ENCODE measurements at places on chromosomes 3 and 15.

DNA sequence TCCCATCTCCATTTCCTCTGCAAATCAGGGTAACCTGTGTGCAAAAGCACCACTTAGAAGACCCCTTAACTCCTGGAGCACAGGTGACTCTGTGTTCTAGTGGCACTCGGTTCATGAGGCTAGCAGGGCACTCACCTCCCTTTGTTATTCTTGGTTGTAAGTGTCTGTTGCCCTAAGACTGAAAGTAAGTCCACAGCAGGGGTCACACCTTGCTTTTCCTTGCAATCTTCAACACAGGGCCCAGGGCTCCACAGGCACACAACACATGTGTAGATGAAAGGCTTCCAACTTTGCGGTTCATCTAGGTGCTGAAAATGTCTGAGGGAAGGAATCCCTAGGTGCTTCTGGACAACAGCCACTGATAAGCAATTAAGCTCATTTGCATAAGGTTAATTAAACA, 2.9 kb downstream of the RNU6-1 start:
- no peak for DNase-seq

- no peak for DNase-seq
Measured at GRCh38 chr3:32109256-32109655, 2.8 kb downstream of the GPD1L start.

- no peak for DNase-seq
Measured at GRCh38 chr3:11407644-11408043, 135.4 kb downstream of the ATG7 start.

DNA sequence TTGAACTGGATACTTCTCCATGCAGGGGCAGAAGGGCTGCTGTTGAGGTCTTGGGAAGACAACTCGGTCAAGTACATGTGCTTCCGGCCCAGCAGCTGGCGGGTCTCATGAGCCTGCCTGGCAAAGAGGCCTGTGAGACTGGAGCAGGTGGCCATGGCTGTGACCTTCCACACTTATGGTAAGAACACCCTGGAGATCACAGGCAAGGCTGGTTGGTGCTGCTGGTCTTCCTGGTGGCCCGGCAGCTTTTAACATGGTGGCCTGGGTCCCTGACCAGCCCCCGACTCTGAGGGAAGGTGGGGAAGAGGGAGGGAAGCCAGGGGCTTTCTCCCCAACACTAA, 15.4 kb downstream of the CHRD start:
- DNase-seq = no peak

- DNase-seq = no peak
Measured at GRCh38 chr3:152301745-152302181, 33.0 kb downstream of the MBNL1 start.

DNA sequence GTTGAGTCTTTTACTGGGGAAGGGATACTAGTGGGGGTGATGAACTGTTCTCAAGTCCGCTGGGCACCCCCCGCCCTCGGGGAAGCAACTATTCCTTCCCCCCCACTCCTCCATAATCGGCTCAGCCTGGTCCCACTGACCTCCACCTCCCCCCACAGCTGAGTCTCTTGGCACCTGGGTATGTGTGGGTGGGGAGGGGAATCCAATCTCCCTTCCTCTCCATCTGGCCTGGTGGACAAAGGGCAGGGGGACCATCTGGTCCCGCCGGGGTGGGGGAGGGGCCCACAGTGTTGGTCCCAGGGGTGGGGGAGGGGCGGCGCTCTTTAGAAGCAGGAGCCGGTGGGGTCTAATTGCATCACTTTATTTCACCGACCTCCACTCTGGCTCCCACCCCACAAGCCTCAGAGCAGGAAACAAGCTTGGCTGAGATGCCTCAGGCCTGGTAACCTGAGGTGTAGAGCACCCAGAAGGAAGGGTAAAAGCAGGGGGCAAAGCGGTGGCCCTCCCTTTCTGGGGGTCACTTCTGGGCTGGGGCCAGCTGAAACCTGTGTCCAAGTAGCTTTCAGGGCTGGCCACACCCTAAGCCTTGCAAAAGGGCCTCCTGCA, 1.0 kb upstream of the PCBP4 start:
- no peak for DNase-seq

DNA sequence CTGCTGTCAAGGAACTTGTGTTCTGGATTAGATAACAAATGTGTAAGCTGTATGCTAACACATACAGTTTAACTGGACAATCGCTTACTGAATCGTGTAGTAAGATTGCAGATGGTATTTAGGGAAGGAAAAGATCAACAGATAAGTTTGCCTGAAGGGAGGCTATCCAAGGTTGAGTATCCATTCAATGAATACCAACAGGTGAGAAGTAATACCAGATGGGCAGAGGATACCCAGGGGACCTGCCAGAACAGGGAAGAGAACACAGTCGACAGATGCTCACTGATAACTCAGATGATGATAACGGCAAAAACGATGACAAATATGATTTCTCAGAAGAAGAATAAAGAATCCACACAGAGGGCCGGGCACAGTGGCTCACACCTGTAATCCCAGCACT, 3.2 kb upstream of the UACA start:
- no peak for DNase-seq

GRCh38 chr3:158355623-158356588, 215.1 kb upstream of the MLF1 start:
- no peak for DNase-seq

DNA sequence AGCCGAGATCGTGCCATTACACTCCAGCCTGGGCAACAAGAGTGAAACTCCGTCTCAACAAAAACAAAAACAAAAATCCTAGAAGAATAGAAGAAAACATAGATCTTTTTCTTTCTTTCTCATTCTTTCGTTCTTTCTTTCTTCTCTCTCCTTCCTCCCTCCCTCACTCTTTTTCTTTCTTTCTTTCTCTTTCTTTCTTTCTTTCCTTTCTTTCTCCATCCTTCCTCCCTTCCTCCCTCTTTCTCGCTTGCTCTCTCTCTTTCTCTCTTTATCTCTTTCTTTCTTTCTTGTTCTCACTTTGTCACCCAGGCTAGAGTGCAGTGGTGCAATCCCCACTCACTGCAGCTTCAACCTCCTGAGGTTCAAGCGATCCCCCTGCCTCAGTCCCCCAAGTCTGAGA, 33.8 kb upstream of the MUC4 start:
- DNase-seq = no peak

DNA sequence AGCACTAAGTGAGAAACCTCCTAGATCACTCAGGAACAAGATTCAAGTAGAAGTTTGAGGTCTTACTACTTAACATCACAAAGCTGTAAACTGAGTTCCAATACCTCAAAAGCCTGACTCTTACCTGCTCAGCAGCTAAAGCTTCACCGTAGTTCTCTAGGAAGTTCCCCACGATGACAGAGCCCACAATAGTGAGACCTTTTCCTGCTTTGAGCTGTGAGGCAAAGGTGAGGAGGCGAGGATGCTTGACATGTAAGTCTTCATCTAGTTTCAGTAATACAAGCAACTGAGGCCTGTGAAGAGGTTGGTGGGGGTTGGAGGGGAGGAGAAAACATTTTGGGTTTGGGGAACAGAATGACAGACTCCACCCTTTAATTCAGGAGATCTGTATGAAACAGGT, 15.7 kb downstream of the EMC4 start:
- no peak for DNase-seq

- no peak for DNase-seq
Measured at GRCh38 chr15:93716615-93717231, 514.6 kb upstream of the MCTP2 start.

DNA sequence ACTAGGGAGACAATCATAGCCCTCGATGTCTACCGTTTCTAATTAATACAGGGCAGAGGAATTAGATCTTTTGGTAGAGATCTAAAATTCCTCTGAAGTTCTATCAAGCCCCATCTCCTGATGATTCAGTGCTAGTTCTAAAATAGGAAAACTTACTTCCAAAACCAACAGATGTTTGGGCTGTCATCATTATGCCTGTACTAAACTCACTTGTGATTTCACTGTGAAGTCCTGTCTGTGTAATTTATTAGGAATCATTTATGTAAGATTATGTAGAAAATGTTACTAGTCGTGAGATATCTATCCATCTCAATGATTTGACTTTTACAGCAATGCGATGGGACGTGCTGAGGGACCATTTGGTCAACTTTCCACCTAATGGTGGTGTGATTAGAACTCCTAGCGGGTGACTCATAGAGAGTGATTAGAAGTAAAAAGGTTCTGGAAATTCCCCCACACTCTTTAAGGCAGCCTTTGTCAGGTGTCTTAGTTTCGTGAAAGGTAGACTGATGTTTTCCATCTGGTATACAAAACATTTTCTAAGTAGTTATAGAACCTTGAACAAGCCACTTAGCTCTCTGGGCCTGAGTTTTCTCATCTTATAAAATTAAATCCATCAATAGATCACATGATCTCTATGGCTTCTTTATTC, 34.2 kb downstream of the LIPC start:
- DNase-seq = no peak

GRCh38 chr3:54034971-54035370, 87.4 kb upstream of the CACNA2D3 start:
- no peak for DNase-seq

DNA sequence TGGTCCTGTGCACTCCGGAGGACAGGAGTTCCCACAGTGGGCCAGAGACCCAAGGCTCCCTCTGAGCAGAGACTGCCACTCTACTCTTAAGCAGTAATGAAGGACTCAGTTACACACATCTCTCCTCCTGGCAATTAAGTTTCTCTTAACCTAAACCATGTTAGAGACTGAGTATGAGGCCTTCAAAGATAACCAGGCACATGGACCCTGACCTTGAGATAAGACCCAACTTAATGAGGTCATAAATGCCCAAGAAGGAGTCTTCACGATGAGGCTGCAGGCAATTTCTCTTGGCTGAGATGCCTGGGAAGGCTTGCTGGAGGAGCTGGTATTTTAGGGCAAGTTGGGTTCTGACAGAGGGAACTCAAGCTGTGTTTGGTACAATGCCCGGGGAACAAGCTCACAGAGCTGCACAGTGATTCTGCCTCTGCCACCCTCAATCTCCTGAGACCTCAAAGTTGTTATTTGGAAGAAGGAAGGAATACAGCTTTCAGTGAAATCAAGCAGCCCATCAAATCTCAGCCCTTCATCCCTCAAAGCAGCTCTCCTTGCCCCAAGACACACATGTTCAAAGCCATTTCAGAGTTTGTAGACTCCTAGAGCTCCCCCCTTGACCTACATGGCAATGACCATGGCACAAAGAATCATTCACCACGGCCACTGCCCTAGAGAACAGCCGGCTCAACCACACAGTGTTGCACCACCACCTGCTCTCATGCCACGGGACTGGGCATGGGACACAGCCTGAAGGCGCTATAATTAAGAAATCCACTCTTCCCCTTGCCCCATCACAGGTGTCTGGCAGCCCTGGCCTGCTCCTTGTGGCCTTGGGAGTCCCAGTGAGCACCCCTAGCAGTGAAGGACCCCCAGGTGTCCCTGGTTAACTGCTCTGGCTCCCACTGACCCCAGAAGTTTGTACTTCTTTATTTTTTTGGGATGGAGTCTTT, 7.1 kb downstream of the RMDN3 start:
- DNase-seq = no peak

DNA sequence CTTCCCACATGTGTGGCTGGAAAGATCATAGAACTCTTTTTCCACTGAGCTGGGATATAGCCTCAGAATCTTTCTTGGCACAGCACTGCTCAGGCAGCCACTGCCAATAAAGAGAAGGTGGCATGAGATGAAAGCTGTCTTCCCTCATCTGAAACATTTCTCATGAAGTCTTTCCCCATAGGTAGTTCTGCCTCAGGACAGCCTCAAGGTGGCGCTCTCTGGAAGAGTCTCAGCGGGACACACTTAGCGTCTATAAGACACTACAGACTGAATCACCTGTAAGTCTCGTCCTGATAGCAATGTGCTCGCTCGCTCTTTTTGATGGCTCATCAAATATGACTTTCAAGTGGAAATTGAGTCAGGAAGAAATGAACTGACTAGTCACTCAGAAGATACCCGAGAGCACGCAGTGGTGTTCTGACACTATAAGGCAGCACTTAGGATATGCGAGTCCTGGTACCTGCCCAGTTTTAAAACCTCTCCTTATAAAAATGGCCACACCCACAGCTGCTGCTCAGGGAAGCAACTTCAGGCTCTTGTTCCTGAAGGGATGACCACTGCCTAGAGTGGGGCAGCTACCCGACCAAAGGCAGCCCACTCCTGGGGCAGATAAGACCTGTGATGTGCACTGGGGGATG, 269.5 kb downstream of the SUCLG2 start:
- DNase-seq = peak; percentile 65

- DNase-seq = no peak
Measured at GRCh38 chr3:39287216-39288164, 7.7 kb upstream of the CX3CR1 start.

- DNase-seq = no peak
Measured at GRCh38 chr15:63094495-63094931, 27.1 kb upstream of the LACTB start.

DNA sequence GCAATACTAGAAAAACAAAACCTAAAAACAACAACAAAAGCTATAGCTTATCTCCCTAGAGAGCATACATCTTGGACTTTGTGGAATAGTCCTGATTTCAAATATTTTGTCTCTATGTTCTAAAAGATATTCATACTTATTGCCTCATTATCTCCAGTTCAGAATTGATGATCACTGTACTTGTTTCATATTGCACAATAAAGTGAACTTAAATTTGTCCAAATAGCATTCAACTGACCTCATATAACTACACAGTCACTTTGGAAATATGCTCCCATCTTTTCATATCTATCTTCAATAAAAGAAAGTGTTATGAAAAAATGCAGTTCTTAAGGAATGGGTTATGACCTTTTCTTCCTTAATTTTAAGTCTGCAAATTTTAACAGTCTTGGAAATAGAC, 228.6 kb upstream of the CMC1 start:
- DNase-seq = no peak

- no peak for DNase-seq
Measured at GRCh38 chr15:79161837-79162508, 71.4 kb upstream of the RASGRF1 start.

GRCh38 chr15:55827204-55827603, 84.3 kb upstream of the PRTG start:
- DNase-seq = no peak

GRCh38 chr3:168081171-168081771, 14.5 kb downstream of the GOLIM4 start:
- no peak for DNase-seq

DNA sequence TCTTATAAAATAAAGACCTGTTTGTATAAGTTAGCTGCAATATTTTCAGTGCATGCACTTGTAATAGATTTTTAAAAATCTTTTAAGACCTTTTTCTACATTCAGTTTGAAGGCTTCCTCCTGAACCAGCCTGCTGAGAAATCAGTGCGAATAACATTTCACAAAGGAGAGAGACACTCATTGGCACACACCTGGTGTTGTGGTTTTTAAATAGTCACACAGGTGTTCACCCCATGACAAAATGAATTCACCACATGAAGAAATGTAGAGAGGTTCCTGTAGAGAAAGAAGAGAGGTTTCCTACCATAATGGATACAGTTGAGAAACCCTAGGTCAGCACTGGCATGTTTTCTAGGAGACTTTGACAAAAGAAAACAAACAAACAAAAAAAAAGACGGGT, 237.3 kb downstream of the CNTN6 start:
- no peak for DNase-seq

GRCh38 chr3:13882876-13883275, 3.0 kb upstream of the WNT7A start:
- DNase-seq = no peak

GRCh38 chr3:61589856-61590255, 28.5 kb downstream of the PTPRG start:
- DNase-seq = no peak

All from stimulated activated CD8-positive, alpha-beta memory T cell treated with anti-CD3 and anti-CD28 coated beads, Interleukin-4, amount 100 ng/mL, for 48 hours (primary cell).